Colonic mucosa (tissue), 4 donors: ENCODE measurements at places on chromosomes 6 and 20. TPM values are rescaled to one million over a fixed set of nuclear protein-coding genes. Genes with fewer than 3 reads are reported as not detected.

- H3K4me3 ChIP-seq, result peak overlapping the region; percentile 72
- H3K27ac ChIP-seq, result peak overlapping the region; percentile 86
- no peaks in the 10 kb centered on the region for H3K36me3 ChIP-seq
- H3K4me1 ChIP-seq, result peaks cover 8% of the 10 kb centered on the region
- no peaks in the 10 kb centered on the region for H3K27me3 ChIP-seq
Measured at GRCh38 chr6:157322792-157323254, 496 bp downstream of the TMEM242 start.

GRCh38 chr6:112433457-112433856 is 86.3 kb downstream of the RFPL4B start:
- H3K27ac ChIP-seq, result no peak overlapping the region
- no peaks in the 10 kb centered on the region for H3K27me3 ChIP-seq
- no peak for DNase-seq
- no peaks in the 10 kb centered on the region for H3K36me3 ChIP-seq
- H3K4me3 ChIP-seq, result no peak overlapping the region

DNA sequence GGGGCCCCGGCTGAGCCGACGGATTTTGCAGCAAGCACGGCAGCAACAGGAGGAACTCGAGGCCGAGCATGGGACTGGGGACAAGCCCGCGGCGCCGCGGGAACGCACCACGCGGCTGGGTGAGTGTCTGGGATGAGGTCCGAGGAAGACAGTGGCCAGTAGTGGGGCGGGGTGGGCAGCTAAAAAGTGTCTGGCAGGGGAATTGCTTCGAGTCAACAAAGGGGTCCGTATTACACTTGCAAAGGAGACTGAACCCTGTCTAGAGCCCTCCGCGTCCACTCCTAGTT is 356 bp downstream of the BYSL start:
- no peaks in the 10 kb centered on the region for H3K36me3 ChIP-seq
- peaks cover 4% of the 10 kb centered on the region for H3K4me1 ChIP-seq
- peak overlapping the region; percentile 76 for H3K4me3 ChIP-seq
- H3K27me3 ChIP-seq, result no peaks in the 10 kb centered on the region
- peak overlapping the region; percentile 93 for H3K27ac ChIP-seq

- H3K4me1 ChIP-seq, result no peaks in the 10 kb centered on the region
- H3K4me3 ChIP-seq, result no peak overlapping the region
- H3K27me3 ChIP-seq, result peaks cover 80% of the 10 kb centered on the region
- no peaks in the 10 kb centered on the region for H3K36me3 ChIP-seq
Measured at GRCh38 chr20:63008541-63009044, 1.8 kb upstream of the BHLHE23 start.

The ADGRB3 gene
- 0.42 TPM for total RNA-seq

The PARD6B gene
- total RNA-seq, result 35.6 TPM

- H3K27me3 ChIP-seq, result no peaks in the 10 kb centered on the region
- no peaks in the 10 kb centered on the region for H3K4me1 ChIP-seq
- no peak for DNase-seq
- H3K4me3 ChIP-seq, result no peak overlapping the region
Measured at GRCh38 chr6:2784930-2785329, 19.7 kb downstream of the WRNIP1 start.

- no peaks in the 10 kb centered on the region for H3K36me3 ChIP-seq
- no peak for DNase-seq
- H3K4me1 ChIP-seq, result no peaks in the 10 kb centered on the region
- H3K4me3 ChIP-seq, result no peak overlapping the region
Measured at GRCh38 chr6:121652726-121653623, 217.5 kb downstream of the GJA1 start.

- no peaks in the 10 kb centered on the region for H3K27me3 ChIP-seq
- H3K27ac ChIP-seq, result no peak overlapping the region
- H3K4me1 ChIP-seq, result no peaks in the 10 kb centered on the region
- H3K4me3 ChIP-seq, result no peak overlapping the region
Measured at GRCh38 chr6:95478941-95479340, 98.4 kb upstream of the MANEA start.

- H3K4me3 ChIP-seq, result no peak overlapping the region
- no peaks in the 10 kb centered on the region for H3K36me3 ChIP-seq
- DNase-seq, result no peak
- H3K4me1 ChIP-seq, result no peaks in the 10 kb centered on the region
Measured at GRCh38 chr20:64114356-64114971, 7.1 kb upstream of the NPBWR2 start.

DNA sequence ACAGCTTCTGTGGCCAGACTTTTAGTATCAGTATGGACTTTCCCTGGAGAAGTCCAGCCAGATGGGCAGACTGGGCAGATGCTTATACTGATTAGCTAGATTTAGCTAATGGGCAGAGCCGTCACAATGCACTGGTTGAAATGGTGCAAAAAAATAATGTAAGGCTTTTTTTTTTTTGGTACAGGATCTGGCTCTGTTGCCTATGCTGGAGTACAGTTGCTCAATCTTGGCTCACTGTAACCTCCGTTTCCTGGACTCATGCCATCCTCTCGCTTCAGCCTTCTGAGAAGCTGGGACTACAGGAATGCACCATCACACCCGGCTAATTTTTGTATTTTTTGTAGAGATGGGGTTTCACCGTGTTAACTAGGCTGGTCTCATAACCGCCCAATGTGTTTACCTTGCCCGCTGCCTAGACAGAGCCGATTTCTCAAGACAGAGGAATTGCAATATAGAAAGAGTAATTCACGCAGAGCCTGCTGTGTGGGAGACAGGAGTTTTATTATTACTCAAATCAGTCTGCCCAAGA is 16.4 kb upstream of the KIFC1 start:
- no peaks in the 10 kb centered on the region for H3K27me3 ChIP-seq
- H3K4me1 ChIP-seq, result no peaks in the 10 kb centered on the region
- H3K36me3 ChIP-seq, result no peaks in the 10 kb centered on the region
- no peak overlapping the region for H3K4me3 ChIP-seq
- peak; percentile 68 for DNase-seq

DNA sequence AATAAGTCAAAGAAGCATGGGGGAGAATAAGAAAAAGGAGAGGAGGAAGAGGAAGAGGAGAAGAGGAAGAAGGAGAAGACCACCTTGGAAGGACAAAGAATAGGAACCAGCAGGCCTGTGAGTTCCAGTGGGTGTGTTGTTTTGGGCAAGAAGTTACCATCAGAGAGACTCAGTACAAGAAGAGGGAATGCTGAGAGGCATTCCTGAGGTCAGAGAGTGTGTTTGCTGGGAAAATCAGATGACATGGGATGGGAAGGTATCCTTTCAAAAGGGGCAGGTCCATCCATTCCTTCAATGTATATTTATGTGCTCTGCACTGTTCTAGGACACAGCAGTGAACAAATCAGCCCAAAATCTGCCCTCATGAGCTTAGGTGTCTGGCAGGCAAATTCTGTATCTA is 40.5 kb upstream of the PRIM2 start:
- H3K36me3 ChIP-seq, result no peaks in the 10 kb centered on the region
- no peak overlapping the region for H3K4me3 ChIP-seq
- no peak for DNase-seq
- no peak overlapping the region for H3K27ac ChIP-seq

GRCh38 chr6:131602781-131603312 is 25.2 kb downstream of the MED23 start:
- no peak overlapping the region for H3K4me3 ChIP-seq
- H3K27ac ChIP-seq, result no peak overlapping the region
- H3K36me3 ChIP-seq, result peaks cover 25% of the 10 kb centered on the region
- H3K27me3 ChIP-seq, result no peaks in the 10 kb centered on the region
- no peak for DNase-seq
- H3K4me1 ChIP-seq, result no peaks in the 10 kb centered on the region

The LIN28B gene
- total RNA-seq, result not detected

- H3K36me3 ChIP-seq, result no peaks in the 10 kb centered on the region
- H3K4me1 ChIP-seq, result no peaks in the 10 kb centered on the region
- no peaks in the 10 kb centered on the region for H3K27me3 ChIP-seq
- no peak for DNase-seq
Measured at GRCh38 chr20:60268491-60268890, 310.3 kb downstream of the CDH26 start.

DNA sequence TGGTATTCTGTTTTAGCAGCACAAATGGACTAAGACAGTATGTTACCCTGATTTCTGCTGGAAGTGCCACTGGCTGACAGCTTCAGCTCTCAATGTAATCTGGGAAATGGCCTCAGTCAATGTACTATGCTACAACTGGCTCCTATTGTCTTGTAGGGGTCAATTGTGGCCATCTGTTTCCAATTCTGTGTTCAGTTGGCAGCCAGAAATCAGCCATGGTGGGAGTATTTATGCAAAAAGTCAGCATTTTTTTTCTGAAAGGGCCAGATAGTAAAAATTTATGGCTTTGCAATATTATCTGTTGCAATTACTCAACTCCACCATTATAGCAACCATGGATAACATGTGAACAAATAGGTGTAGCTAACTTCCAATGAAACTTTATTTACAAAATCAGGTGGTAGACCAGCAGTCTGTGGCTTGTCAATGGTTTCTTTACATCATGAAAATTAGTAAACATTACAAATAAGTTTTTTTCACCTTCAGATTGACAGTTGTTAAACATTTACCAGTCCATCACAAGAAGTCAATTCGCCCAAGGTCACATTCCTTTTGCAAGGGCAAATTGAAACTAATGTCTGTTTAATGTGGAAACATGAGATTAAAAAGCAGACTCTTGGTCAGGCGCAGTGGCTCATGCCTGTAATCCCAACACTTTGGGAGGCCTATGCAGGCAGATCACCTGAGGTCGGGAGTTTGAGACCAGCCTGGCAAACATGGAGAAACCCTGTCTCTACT is 58.3 kb upstream of the TSHZ2 start:
- H3K4me3 ChIP-seq, result no peak overlapping the region
- no peaks in the 10 kb centered on the region for H3K36me3 ChIP-seq
- no peaks in the 10 kb centered on the region for H3K4me1 ChIP-seq
- H3K27me3 ChIP-seq, result no peaks in the 10 kb centered on the region
- no peak overlapping the region for H3K27ac ChIP-seq
- DNase-seq, result no peak

- no peak for DNase-seq
- no peaks in the 10 kb centered on the region for H3K27me3 ChIP-seq
- no peaks in the 10 kb centered on the region for H3K4me1 ChIP-seq
- no peak overlapping the region for H3K4me3 ChIP-seq
Measured at GRCh38 chr20:56781108-56781739, 152.1 kb downstream of the TFAP2C start.

- H3K4me1 ChIP-seq, result no peaks in the 10 kb centered on the region
- H3K4me3 ChIP-seq, result no peak overlapping the region
- no peaks in the 10 kb centered on the region for H3K36me3 ChIP-seq
- H3K27ac ChIP-seq, result no peak overlapping the region
- H3K27me3 ChIP-seq, result no peaks in the 10 kb centered on the region
Measured at GRCh38 chr6:148831064-148831463, 84.2 kb downstream of the UST start.

GRCh38 chr20:15232243-15232642 is 894.8 kb upstream of the FLRT3 start:
- H3K27me3 ChIP-seq, result no peaks in the 10 kb centered on the region
- DNase-seq, result no peak
- H3K27ac ChIP-seq, result no peak overlapping the region
- no peaks in the 10 kb centered on the region for H3K4me1 ChIP-seq

GRCh38 chr6:6683969-6684833 is 95.7 kb downstream of the LY86 start:
- no peak overlapping the region for H3K4me3 ChIP-seq
- peaks cover 12% of the 10 kb centered on the region for H3K4me1 ChIP-seq
- no peaks in the 10 kb centered on the region for H3K27me3 ChIP-seq
- peak overlapping the region; percentile 76 for H3K27ac ChIP-seq
- DNase-seq, result no peak

GRCh38 chr20:23106271-23106851 is 20.2 kb upstream of the CD93 start:
- DNase-seq, result no peak
- no peaks in the 10 kb centered on the region for H3K36me3 ChIP-seq
- H3K4me1 ChIP-seq, result no peaks in the 10 kb centered on the region
- H3K27me3 ChIP-seq, result no peaks in the 10 kb centered on the region
- no peak overlapping the region for H3K4me3 ChIP-seq
- H3K27ac ChIP-seq, result peak overlapping the region; percentile 24

The LY6G6D gene
- not detected for total RNA-seq

DNA sequence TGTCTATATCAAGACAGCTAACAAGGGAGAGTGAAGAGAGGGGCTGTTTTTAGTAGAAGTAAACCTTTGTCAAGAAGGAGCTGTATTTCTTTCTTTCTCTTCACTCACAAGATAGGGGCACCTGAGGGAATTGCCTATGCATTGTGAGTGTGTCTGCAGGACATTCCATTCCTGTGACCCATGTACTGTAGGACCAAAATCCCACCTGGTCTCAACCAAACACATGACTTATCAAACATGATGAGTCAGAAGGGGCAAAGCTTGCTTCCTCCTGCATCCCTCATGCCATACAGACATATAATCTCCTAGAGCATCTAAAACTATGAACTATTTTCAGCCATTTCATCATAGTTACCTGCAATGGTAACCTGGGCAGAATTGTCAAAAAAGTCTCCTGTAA is 21.8 kb downstream of the PKHD1 start:
- no peak overlapping the region for H3K27ac ChIP-seq
- H3K4me3 ChIP-seq, result no peak overlapping the region
- H3K27me3 ChIP-seq, result no peaks in the 10 kb centered on the region
- no peaks in the 10 kb centered on the region for H3K36me3 ChIP-seq
- no peaks in the 10 kb centered on the region for H3K4me1 ChIP-seq

GRCh38 chr20:63896264-63897105 is 1.6 kb downstream of the DNAJC5 start:
- DNase-seq, result peak; percentile 74
- H3K27me3 ChIP-seq, result no peaks in the 10 kb centered on the region
- peaks cover 9% of the 10 kb centered on the region for H3K4me1 ChIP-seq
- no peaks in the 10 kb centered on the region for H3K36me3 ChIP-seq

DNA sequence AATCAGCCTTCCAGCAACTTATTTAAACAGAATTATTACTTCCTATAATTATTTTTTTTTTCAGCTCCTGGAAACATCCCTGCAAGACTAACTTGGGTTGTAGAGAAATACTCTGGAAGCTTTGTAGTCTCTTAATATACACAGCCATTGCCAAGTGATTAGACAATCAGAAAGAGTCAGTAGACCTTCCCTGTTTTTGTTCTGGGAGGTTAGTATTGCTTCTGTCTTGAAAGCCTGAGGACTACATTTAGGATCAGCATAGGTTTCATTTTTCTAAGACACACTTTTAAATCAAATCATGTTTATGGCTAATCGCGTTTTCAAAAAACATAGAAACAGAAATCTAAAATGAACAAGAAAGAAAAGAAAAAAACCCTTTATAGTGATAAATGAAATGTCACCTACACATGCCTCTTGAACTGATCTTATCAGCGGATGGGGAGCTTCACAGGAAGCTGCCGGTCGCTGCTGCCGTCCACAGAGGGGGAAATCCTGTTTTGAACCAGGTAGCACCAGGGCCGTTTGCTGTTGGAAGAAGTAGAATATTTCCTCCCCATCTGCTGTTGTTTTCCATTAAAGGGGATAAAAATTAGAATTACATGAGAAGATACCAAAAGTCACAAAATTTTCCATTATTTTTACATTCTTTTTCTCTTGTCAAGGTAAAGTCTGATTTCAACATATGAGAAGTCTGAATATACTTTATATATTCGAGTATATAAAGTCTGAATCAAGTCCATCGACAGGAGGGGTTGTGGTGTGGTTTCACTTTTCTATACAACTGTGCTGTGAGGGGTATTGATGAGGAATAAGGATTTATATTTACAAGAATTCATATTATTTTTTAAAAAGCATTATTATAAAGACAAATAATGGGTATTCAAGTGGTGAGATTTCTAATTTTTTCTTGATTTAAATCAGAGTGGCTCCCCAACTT is 94.6 kb downstream of the ARMC2 start:
- H3K27me3 ChIP-seq, result no peaks in the 10 kb centered on the region
- no peak overlapping the region for H3K27ac ChIP-seq
- no peak overlapping the region for H3K4me3 ChIP-seq
- no peaks in the 10 kb centered on the region for H3K4me1 ChIP-seq
- DNase-seq, result no peak

The FOXC1 gene
- 1.5 TPM for total RNA-seq

GRCh38 chr6:155227046-155227445 is 36.8 kb upstream of the CLDN20 start:
- no peak overlapping the region for H3K4me3 ChIP-seq
- no peak for DNase-seq
- H3K27ac ChIP-seq, result no peak overlapping the region
- H3K36me3 ChIP-seq, result no peaks in the 10 kb centered on the region
